ENCODE measurements at places on chromosomes 1 and 21.

DNA sequence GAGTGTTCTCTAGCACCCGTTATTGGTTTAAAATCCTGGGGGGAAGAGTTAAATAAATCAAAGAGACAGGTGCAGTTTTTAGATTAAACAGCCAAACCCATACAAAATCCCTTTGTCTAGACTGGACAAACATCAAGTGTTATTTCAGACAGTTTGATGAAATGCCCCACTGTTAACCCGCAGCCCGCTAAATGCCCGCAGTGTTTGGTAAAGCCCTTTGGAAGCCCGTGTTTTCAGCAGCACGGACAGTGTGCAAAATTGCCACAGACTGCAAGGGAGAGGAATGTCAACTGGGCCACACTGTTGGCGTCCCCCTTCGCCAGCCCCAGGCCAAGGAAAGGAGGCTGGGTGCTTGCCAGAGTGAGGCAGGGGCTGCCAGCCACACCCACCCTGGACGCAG is 26.6 kb downstream of the AJAP1 start:
- no peak for DNase-seq

GRCh38 chr1:37159102-37159501 is 124.8 kb upstream of the GRIK3 start:
- DNase-seq = no peak

DNA sequence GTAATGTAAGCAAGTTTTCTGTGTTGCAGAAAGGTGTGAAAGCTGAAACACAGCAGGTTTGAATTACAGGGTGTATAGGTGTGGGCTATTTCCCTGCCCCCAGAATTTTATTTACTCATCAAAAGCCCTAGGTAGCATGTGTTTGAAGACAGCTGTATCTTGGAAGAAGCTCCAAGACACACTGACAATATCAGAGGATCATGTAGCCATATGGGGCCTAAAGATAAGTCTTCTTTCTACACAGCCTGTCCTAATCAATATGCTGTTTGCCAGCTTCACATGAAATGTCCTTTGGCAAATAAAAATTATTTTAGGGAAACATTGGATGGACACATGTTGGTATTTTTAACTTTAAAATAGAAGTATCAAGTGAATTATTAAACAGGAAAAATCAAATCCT is 17.5 kb upstream of the SUCO start:
- no peak for DNase-seq

GRCh38 chr1:60665311-60665710 is 417.1 kb upstream of the NFIA start:
- DNase-seq = no peak

GRCh38 chr1:114316204-114316603 is 162.5 kb upstream of the SYT6 start:
- no peak for DNase-seq

DNA sequence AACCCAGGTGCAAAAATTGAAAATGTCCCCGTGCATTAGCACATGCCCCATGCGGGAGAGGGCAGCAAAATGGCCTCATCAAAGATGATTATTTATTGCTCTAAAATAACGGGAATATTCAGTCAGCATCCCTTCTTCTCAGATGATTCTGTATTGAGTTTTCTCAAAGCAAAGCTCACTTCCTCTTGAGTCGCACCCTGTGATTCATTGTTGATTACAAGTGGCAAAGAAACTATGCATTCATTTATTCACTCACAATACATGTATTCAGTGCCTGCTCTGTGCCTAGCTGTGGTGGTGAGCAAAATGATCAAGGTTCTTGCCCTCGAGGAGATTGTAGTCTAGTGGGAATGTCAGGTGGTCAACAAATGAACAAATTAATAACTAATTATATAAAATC is 226.0 kb upstream of the KAZN start:
- no peak for DNase-seq

- no peak for DNase-seq
Measured at GRCh38 chr1:24713176-24713575, 32.1 kb upstream of the CLIC4 start.

DNA sequence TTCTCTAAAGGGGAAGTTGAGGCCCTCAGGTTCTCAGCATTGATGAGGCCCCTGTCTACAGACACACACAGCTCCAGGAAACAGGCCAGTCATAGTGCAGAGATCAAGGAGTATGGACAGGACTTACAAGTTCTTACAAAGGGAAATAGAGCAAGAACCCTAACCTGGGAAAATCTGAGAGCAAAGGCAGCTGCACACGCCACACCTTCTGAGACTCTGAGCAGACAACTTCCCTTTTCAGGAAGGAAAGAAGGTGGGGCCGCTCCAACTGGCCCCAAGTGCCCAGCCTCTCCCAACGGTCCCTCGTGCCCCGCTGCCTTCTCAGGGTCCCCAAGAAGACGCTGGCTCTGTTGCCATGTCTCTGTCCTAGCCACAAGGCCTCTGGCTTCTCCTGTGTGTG is 3.6 kb downstream of the NOC2L start:
- no peak for DNase-seq

DNA sequence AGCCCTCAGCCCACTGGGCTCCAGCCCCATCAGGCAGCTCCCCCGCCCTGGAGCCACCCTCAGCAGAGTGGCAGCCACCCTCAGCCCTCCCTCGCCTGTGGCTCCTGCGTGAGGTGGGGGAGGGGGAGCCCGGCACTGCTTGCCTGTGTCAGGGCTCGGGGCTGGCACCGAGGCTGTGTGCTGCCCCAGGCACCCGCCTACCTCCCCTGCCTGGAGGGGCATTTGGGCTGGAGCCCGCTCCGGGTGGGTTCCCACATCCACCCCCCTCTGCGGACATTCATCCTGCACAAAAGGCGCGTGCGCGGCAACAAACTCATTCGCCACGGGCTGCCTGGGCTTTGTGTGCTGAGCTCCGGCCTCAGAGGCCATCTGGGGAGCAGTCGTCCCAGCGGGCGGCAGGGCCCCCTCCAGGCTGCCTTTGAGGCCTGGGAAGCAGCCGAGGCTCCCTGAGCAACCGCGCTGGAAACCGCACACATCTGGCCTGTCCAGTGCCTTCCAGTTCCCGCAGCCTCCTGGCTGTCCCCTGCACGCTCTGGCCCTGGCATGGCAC is 12.6 kb upstream of the TNFRSF14 start:
- no peak for DNase-seq

- DNase-seq = no peak
Measured at GRCh38 chr1:1308756-1309250, 406 bp downstream of the PUSL1 start.

DNA sequence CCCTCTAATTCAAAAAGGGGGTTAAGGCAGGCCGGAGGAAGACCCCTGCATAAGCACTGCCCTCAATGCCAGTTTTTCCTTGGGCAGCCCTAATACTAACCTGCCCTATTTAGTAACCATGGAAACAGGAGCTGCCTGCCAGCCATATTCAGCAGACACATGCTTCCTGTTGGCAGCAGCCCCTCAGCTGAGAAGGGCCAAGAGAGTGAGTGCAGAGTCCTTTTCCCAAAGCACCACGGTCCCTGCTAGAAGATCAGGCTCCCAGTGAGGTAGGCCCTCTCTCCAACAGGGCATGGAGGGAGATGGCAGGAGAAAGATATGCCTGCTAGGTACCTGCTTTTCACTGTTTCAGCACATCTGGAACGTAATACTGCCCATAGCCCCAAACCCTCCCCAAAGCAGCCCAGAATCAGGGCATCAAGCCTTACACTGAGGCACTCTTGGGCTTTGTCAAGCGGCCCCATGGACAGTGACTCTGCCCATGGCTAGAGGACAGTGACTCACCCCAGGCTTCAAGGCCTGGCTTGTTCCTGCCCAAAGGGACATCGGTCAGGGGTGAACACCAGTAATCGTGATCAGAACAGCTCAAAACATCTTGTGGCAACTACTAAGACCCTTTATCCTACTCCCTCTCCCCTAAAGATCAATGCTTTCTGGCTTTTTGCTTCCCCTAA is 64.5 kb downstream of the BCAR3 start:
- DNase-seq = no peak

DNA sequence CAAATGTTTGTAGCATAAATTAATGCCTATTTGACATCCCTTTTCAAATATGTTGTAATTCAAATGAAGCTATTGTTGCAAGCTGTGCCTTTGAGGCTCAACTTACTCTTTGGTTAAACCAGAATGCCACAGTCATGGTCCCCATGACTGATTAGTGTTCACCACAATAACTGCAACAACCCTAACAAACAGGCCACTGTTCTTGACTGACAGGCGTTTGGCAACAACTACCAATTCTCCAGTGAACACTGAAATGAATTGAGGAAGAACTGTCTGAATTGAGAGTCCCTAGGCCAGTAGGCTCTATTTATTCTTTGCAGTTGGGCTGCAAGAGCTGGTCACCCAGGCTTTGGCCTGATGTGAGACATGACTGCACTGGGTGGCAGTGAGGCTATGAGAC is 6.6 kb upstream of the TMEM167B start:
- no peak for DNase-seq

DNA sequence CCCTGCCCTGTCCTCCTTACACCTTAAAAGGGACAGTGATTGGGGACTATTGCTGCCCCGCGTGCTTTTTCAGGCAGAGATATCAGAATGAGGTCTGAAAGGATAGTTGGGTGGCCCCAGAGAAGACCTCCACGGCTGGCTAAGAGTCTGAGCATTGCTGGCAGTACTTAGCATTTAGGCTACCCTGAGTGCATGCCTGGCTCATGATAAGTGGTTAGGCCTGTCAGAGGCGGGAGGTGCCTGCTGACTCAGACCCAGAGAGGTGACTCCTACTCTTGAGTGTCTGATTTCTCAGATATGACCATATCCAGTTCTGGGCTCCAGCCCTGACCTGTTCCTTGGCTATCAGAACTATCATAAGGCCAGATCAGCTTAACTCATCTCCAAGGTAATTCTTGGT is 213.7 kb downstream of the PBX1 start:
- no peak for DNase-seq

- no peak for DNase-seq
Measured at GRCh38 chr1:226993814-226994585, 53.9 kb downstream of the COQ8A start.

- DNase-seq = no peak
Measured at GRCh38 chr1:19621274-19621950, 22.7 kb upstream of the NBL1 start.

DNA sequence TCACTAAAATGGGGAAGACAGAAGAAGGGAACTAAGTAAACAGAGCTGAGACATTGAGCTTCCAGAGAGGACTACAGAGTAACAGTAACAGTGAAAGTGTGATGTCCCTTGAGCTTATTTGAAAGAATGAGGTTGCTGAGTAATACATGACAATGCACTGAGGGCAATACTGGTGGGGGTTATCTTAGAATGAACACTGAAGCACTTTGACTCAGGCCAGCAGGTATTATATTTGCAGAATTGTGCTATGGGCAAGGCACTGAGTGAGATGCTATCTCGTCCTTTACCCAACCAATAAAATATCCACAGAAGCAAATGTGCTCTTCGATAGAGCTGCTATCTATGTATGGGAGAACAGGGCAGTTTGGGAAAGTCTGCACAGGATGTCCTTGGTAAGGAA is 133.2 kb downstream of the DISP1 start:
- DNase-seq = no peak

DNA sequence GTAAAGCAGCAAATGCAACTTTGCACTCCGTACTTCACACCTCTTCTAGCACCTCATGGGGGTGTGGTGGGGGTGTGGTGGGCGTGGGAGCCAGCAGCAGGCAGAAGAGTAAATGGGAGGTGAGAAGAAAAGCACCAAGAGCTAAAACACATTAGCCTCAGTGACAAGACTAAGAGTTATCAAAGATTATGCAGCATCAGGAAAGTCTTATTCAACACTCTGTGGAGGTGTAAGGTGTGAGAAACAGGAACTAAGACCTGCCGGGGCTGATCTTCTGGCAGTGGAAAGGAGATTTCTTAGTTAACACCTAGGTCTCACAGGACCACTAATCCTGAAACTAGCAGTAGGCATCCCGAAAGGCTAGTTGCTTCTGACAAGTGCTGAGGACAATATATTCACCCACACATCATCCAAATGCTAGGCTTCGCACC is 9.9 kb downstream of the TGFBR3 start:
- peak; percentile 23 for DNase-seq

DNA sequence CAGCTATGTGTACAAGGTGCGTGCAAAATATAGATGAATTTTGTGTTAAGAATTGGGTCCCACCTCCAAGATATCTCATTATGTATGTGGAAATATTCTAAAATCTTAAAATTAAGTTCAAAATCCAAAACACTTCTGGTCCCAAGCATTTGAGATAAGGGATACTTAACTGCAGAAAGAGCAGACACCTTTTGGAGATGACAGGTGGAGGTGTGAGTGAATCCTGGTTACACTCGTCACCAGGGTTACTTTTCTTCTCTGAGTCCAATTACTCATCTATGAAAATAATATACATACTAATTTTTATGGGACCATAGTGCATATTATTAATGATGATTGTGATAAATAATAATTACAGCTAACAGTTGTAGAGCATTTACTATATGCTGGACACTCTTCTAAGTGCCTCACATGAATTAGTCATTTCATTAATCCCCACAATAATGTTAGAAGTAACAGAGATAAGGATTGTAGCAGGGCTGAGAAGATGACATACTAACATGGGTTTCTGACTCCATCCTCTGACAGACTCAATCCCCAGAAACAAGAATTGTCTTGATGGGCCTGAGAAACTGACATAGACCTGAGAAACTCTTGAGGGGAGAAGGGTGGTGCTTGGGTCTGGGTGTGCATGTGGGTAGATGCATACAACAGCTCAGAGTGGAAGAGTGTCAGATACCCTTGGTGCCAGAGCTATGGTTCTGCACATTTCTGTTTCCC is 8.3 kb upstream of the FASLG start:
- DNase-seq = no peak

GRCh38 chr1:48654606-48655210 is 122.0 kb downstream of the BEND5 start:
- no peak for DNase-seq

DNA sequence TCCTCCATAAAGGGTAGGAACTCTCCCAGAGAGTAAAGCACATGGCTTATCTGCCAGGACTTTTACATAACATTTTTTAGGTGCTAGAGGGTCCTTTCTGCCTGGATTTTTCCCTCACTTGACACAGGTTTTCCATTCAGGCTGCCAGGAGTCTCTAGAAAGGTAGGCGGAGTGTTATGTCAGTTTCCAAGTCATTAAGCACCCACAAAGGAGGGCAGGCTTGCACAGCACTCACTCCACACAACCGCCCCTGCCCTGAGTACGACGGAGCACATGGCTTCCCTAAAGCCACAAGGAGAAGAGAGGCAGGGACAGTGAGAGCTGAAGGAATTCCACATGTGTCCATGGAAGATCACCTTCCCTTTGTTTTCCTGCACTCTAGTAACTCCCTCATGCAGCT is 55.7 kb downstream of the CAPZB start:
- no peak for DNase-seq

DNA sequence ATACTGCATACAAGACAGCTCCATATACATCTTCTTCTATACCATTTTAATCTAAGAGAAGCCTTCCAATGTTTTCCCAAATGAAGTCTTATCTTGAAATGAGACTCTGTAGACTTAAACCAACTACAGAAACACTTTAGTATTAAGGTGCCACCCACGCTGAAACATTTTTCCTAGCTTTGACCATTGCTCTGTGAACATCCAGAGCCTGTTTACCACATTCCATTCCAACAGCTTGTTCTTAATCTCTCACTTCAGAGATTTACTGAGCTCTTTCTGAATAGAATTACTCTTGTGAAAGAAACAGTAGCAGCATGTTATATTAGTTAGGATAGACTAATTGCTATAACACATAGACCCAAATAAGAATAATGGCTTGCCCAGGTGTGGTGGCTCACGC is 19.6 kb upstream of the POGZ start:
- DNase-seq = no peak

GRCh38 chr21:28280611-28281010 is 712.1 kb downstream of the LTN1 start:
- no peak for DNase-seq

Data from CD4-positive, alpha-beta T cell treated with Interleukin-1 beta for 1 hour (primary cell).